ENCODE measurements at places on chromosomes 4 and X.

- no peak for DNase-seq
Measured at GRCh38 chr4:138892483-138893407, 122.8 kb upstream of the NOCT start.

GRCh38 chrX:121832446-121832845, 785.0 kb downstream of the GLUD2 start:
- no peak for DNase-seq

- no peak for DNase-seq
Measured at GRCh38 chr4:140255467-140255866, 101.5 kb upstream of the MAML3 start.

- no peak for DNase-seq
Measured at GRCh38 chr4:17189401-17189720, 290.9 kb upstream of the LDB2 start.

DNA sequence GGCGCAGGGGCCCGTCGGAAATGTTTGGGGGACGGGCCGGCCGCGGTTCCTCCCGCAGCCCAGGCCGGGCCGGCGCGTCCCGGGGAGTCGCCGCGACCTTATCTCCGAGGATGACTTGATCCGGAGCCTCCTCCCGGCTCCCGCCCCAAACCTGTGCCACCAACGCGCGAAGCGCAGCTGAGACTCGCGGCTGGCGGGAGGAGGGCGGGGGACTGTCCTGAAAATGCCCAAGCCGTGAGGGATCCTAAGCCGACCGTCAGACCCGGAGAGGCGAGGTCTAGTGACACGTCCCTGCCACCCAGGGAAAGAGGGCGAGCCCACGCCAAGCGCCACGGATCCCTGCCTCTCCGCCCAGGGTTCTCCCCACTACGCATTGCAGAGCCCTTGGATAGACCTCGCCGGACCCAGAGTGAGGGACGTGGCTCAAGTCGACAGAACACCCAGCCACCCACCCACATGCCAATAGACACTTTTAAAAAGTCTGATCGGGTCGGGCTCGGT, 26.9 kb downstream of the UTP14A start:
- no peak for DNase-seq

- DNase-seq = no peak
Measured at GRCh38 chr4:153520801-153521329, 54.7 kb downstream of the TMEM131L start.

GRCh38 chr4:1488357-1488756, 82.1 kb upstream of the NKX1-1 start:
- DNase-seq = no peak

GRCh38 chr4:7158991-7159390, 33.3 kb upstream of the SORCS2 start:
- no peak for DNase-seq

DNA sequence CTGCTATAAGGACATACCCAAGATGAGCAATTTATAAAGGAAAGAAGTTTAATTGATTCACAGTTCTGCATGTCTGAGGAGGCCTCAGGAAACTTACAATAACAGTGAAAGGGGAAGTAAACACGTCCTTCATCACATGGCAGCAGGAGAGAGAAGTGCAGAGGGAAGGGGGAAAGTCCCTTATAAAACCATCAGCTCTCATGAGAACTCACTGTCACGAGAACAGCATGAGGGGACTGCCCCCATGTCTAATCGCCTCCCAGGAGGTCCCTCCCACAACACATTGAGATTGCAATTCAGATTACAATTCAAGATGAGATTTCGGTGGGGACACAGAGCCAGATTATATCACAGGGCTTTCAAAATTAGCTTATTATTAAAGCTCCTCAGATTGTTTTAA, 209.5 kb upstream of the PPP3CA start:
- DNase-seq = no peak

- no peak for DNase-seq
Measured at GRCh38 chr4:151324124-151324751, 1.2 kb downstream of the SH3D19 start.

DNA sequence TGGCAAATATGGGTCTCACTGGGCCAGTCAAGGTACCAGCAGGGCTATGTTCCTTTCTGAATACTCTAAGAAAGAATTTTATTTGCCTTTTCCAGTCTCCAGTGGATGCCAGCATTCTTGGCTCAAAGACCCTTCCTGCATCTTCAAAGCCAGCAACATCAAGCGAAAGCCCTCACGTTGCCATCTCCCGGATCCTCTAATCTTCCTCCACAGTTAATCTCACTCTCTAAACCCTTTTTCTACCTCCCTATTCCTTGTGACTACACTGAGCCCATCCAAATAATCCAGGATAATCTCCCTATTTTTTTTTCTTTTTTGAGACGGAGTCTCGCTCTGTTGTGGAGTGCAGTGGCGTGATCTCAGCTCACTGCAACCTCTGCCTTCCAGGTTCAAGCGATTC, 23.4 kb downstream of the RFC1 start:
- no peak for DNase-seq

DNA sequence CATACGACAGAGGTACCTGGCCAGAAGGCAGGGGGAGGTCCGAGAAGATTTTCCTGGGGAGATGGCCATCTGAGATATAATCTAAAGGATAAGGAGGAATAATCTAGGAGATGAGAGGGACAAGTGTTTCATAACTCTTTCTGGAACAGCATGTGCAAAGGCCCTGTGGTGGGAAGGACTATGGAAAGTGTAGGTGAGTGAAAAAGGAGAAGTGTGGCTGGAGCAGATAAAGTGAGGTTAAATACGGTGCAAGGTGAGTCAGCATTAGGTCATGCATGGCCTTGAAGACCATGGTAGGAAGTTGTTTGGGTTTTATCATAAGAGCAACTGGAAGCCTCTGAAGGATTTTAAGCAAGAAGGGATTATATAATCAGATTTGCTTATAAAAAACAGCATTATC, 34.6 kb upstream of the MTM1 start:
- DNase-seq = no peak

GRCh38 chr4:13892739-13893105, 265.2 kb upstream of the BOD1L1 start:
- no peak for DNase-seq

GRCh38 chr4:111748157-111748556, 397.1 kb upstream of the FAM241A start:
- DNase-seq = no peak

DNA sequence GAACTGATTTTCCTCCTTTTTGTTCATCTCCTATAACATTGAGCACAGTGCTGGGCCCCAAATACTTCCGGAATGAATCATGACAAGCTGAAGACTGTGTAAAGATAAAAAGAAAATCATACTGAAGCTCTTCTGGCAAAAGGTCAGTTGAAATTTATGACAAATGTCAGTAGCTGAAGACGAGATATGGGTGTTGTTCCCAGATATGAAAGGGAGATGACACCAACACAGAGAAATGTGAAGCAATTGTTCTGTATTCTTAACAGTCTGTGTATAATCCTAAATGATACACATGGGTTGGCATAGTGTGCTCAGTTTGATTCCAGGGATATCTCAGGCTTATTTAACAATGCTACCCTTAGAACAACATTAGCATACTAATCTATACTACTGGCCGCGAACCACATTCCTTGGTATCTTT, 170.5 kb upstream of the PITX2 start:
- no peak for DNase-seq

- no peak for DNase-seq
Measured at GRCh38 chrX:14051416-14051815, 21.7 kb upstream of the GEMIN8 start.

- DNase-seq = no peak
Measured at GRCh38 chrX:12292996-12293765, 154.9 kb downstream of the FRMPD4 start.

DNA sequence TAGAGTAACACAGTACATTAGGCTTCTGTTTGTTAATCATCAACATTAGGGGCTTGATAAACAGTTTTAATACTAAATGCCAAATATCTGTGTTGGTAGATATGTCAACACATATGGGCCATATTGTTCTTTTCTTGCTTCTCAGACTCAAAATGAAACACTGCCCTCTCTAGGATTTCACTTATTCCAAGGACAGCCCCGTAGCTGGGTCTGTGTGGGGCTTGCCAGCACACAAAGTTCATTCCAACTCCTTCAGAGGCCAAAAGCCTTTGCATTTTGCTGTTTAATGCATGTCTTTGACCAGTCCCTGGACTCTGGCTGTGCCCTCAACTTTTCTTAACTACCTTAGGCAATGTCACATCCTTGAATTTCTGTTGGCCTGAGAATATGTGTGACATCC, 102.0 kb upstream of the ZNF827 start:
- no peak for DNase-seq

DNA sequence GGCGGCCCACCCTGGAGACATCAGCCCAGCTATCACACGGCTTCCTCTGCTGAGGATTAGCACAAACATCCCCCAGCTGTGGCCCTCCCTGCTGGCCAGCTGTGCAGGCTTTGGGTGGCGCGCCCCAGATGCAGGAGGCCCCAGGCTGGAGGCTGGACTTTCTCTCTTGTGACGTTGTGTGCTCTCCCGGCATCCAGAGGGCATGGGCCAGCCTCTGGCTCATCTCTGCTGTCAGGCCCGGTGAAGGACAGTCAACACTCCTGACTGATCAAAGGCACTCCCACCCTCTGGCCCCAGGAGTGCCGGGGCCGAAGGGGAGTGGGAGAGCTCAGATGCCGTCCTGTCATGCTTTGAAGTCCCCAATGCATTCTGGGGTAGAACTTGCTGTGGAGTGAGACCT, 29.9 kb upstream of the PJA1 start:
- DNase-seq = no peak

DNA sequence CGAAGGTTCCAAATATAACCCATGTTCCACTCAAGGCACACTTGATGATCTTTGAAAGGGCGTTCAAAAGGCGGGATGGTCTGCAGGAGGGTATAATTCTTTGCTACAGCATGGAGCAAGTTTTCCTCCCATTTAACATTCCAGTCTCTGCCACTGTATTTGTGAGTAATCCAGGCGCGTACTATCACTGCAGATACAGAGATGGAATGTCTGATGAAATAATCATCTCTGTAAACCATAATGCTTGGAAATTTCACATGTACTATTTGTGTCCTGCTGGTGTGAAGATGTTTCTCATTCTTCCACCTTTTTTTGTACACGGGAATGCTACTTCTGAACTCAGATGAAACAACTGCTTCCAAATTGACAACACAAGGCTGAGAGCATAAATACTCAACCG, 15.5 kb downstream of the SEL1L3 start:
- no peak for DNase-seq

GRCh38 chr4:85778632-85779131, 303.7 kb downstream of the ARHGAP24 start:
- peak; percentile 1 for DNase-seq

DNA sequence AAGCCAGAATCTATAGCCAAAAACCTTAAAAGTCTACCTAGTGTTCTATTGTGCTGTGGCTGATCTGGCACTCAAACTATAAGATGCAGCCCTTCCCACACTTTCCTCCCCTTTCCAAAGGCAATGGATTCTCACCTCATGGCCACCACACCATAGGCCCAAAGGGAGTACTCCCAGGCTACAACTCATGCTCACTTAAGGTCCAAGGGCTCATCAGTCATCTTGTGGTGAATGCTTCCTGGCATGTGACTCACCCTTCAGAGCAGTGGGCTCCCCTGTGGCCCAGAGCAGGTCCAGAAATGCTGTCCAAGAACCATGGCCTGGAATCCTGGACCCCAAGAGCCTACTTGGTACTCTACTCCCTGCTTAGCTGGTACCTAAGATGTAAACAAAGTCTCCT, 181.0 kb downstream of the CHRDL1 start:
- DNase-seq = no peak

GRCh38 chr4:169362607-169363006, 91.9 kb upstream of the SH3RF1 start:
- no peak for DNase-seq

- no peak for DNase-seq
Measured at GRCh38 chr4:152894673-152895072, 41.5 kb upstream of the FHDC1 start.

GRCh38 chr4:144667500-144667899, 21.5 kb downstream of the HHIP start:
- no peak for DNase-seq

GRCh38 chr4:75432683-75433082, 81.5 kb downstream of the RCHY1 start:
- DNase-seq = no peak

DNA sequence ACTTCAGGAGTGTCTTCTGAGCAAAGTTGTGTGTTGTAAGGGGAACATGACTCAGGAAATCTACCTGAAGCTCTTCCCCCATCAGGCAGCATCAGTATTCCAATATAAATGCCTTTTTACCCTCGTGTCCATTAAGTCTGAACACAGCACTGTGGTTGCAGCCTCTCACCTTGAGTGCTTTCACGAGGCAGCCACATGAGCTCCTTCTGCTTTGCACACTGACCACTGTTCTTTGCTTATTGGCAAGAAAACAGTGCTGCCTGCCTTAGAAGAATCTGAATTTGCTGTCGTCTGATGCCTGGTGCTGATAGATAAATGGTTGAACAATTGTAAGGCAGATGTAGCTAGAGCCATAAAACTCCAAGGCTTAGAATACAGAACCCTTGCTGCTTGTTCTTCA, 139.6 kb upstream of the WDR1 start:
- no peak for DNase-seq

DNA sequence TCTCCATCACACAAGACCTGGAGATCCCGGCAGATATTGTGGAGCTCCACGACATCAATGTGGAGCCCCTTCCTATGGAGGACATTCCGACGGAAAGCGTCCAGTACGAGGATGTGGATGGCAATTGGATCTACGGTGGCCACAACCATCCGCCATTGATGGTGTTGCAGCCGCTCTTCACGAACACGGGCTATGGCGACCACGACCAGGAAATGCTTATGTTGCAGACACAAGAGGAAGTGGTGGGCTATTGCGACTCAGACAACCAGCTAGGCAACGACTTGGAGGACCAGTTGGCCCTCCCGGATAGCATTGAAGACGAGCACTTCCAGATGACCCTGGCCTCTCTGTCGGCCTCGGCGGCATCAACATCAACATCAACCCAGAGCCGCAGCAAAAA, 717 bp downstream of the YY2 start:
- no peak for DNase-seq

DNA sequence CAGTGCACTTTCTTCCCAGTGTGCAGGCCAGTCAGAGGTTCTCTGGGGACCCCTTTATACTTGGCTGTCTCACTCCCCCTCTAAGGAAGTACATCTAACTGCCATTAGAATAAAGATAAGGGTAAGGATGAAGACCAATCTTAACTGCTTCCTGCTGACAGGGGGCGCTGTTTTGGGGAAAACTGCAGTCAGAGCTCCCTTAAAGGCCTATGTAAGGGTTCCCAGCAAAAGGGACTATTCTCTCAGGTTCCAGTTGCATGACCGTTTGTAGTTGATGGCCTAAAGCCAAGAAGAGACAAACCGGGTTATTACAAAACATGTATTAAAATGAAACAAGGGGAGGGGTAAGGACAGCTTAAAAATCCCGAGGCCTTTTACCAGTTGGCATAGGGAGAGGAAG, 115.6 kb upstream of the SPIN4 start:
- DNase-seq = no peak

- no peak for DNase-seq
Measured at GRCh38 chrX:136652822-136653723, 5.1 kb downstream of the CD40LG start.

Data from GM19239 (cell line).